MV-4-11 (cell line): ENCODE measurements at places on chromosomes 16 and 17.

- DNase-seq, result no peak
These were observed 258.3 kb downstream of the PRKCA start for GRCh38 chr17:66560691-66561090.

DNA sequence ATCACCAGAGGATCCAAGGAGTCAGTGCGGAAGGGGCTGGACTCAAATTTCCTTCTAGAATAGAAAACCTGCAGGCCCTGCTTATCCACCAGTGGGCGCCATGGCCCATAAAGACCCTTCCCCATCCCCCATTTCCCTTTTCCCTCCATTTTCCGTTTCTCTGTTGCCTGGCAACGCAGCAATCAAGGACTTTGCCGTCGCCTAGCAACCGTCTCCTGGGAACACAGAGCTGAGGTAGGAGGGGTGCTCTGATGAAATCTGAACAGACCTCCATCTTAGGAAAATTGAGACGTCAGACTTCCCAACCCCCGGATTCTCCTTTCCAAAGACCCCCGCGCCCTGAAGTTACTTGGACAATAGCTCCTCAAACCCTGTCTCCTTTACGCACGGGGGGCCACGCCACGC lies 5.7 kb downstream of the DLG4 start:
- DNase-seq, result peak; percentile 66

DNA sequence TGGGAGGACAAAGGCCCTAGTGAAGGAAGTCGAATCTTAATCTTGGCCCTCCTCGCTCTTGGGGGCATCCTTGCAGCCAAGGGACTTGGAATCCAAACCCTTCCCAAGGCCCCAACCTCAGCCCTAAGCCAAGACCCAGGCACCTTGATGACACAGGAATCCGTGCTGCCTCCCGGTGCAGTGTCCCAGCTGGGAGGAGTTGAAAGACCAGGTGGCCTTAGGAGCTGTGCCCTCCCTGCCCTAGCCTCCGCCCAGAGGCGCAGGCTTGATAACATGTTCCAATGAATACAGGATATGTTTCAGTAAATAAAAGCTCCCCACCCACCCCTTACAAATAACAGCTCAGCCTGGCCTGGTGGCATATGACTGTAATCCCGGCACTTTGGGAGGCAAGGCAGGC lies at the start of gene CHST5:
Gene CHST5, minus strand, starts transcription at position 208 of the 400 bp plus-strand sequence. CDS start 5,724 bp downstream, outside the sequence.
- DNase-seq, result no peak

DNA sequence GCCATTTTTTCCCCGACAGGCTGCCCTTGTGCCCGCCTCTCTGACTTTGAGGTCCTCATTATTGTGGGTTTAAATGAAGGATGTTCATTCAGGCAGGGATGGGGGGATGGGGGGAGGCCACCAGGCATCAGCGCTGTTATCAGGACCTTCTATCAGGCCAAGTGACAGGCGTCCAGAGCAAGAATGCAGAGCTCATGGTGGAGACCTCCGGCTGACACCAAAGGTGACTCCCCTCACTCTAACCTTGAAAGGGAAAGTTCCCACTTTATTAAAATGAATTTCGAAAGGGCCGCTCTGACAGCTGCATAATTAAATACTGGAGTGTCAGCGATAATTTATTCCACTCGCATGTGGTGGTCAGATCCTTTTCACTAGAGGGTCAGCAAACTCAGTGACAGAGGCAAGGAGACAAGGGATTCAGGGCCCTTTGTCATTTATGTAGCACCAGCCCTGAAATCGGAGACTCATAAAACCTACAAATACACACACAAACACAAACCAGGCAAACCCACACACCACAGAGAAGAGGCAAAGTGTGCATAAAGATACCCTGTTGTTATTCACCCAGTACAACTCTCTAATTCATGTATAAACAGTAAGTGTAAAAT lies 436.0 kb downstream of the MAF start:
- no peak for DNase-seq

DNA sequence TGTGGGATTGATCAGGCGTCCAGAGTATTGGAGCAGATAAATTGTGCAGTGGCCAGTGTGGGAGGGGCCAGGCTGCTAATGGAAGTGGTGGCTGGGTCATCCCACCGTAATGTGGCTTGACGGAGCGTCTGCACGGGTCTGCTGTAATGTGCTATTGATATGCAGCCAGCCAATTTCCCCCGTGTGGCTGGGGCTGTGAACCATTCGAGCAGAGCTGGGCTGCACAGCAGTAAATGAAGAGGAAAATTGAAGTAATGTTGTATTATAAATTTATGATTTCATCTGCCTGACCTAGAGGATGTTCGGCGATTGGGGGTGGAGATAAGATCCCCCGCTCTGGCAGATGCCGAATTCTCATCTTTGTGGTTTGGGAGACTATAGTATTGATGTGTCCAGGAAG lies 121.5 kb downstream of the CCDC182 start:
- no peak for DNase-seq

DNA sequence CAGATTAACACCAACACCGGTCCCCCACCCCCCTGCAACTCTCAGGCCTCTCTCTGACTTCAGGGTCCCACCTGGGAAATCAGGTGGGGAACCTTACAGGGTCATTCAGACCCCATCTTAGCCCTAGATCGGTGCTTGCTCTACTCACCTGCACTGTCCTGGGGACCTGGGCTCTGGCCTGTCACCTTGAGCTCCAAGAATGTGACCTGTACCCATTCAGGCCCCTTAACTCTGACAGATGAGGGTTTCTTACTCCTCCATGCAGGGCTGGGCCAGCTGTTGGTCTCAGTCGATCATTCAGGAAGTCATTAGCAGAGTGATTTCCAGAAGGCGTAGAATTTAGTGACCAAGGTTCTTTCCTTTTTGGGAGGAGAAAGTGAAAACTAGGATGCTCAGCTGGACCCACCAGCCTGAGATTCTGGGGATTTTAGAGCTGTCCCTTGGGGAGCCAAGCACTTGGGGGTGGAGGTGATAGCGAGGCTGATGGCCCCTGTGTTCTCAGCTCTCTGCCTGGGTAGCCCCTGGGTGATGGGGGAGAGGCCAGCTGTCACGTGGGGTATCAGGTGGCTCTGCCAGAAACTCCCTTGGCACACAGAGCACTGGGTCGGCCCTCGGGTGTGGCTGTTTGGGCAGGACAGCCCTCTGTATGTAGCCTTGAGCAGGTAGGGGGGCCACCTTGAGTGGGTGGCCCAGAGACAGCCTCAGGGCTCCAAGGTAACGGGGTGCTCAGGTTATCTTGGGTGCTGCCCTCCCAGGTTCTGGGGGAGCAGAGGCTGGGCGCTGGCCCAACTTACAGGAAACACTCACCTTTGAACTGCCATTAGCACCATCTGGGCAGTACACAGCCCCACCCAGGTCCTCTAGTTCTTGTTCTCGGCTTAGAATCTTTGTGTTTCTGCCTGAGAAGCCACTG lies 724 bp downstream of the MVP start:
- no peak for DNase-seq

- no peak for DNase-seq
These were observed 26.6 kb upstream of the SLC13A2 start for GRCh38 chr17:28446716-28447395.

GRCh38 chr17:12743046-12743445 lies 46.3 kb upstream of the ARHGAP44 start:
- no peak for DNase-seq

DNA sequence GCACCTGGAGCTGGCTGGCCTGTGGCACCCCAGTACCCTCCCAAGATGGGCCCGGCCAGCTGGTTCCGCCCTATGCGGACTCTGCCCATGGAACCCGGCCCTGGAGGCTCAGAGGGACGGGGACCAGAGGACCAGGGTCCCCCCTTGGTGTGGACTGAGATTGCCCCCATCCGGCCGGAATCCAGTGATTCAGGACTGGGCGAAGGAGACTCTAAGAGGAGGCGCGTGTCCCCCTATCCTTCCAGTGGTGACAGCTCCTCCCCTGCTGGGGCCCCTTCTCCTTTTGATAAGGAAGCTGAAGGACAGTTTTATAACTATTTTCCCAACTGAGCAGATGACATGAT lies 12.0 kb downstream of the TBX21 start:
- peak; percentile 9 for DNase-seq

- no peak for DNase-seq
These were observed 62.3 kb upstream of the PHOSPHO1 start for GRCh38 chr17:49292901-49293300.

DNA sequence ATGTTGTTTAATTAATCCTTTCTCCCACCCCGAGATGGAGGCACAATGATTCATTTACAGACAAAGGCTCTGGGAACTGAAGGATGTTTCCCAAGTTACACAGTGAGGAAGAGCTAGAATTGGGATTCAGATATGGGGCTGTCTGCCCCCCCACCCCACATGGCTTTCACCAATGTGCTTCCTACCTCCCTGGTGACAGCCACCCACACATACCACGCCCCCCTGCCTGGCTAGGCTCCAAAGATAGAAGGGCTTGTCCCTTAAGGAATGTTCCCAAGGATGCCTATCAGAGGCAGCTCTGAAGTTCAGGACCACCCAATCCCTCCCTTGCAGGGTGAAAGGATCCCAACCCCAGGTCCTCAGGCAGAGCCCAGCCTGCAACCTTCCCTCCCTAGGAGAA lies 32.9 kb downstream of the CFAP20 start:
- DNase-seq, result no peak

- DNase-seq, result peak; percentile 47
These were observed 1.8 kb downstream of the PIK3R5 start for GRCh38 chr17:8963647-8964258.

GRCh38 chr17:55482591-55483389 lies 28.5 kb downstream of the SMIM36 start:
- no peak for DNase-seq

- DNase-seq, result no peak
These were observed 24.4 kb upstream of the CRYM start for GRCh38 chr16:21302454-21302853.

GRCh38 chr17:4485676-4486646 lies 12.7 kb upstream of the SPNS2 start:
- DNase-seq, result no peak

GRCh38 chr17:47862621-47863440 lies 11.9 kb upstream of the SP6 start:
- peak; percentile 26 for DNase-seq

DNA sequence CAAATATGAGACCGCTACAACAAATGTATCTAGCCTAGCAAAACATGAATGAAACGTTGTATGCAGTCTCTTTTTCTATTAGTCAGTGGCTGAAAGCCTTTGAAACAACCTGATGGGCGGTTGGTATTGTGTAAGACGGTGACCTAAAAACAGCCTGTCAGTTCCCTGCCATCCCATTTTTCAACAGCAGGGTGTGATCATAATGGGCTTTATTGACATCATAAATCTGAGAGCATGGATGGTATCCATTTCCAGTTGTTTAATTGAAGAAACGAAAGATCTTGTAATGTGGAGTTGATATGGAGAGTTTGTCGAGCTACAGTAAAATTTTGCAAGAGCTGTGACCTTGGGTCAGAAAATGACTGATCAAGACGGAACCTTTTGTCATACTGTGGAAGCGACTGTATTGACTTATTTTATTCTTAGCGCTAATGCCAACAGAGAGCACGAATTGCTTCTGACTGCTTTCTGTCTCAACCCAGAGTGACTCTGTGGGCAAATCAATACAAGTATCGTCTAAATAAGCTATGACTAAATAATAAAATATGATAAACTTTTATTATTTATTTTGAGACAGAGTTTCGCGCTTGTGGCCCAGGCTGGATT lies 12.3 kb upstream of the MEIOB start:
- peak; percentile 92 for DNase-seq

DNA sequence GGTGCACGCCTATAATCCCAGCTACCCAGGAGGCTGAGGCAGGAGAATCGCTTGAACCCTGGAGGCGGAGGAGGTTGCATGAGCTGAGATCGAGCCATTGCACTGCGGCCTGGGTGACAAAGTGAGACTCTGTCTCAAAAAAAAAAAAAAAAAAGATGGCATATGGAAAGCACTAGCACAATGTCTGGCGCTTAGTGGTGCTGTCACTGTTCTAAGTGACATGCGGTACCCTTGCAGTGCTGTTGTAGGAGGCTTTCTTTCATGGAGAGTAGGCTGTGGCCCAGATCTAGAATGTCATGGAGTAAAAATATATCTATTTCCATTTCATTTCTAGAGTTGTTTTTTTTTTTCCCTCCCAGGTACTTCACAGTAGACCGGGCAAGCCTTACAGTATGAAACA lies 14.6 kb upstream of the METTL9 start:
- DNase-seq, result no peak

- no peak for DNase-seq
These were observed 29.5 kb upstream of the PRM1 start for GRCh38 chr16:11310634-11310977.

DNA sequence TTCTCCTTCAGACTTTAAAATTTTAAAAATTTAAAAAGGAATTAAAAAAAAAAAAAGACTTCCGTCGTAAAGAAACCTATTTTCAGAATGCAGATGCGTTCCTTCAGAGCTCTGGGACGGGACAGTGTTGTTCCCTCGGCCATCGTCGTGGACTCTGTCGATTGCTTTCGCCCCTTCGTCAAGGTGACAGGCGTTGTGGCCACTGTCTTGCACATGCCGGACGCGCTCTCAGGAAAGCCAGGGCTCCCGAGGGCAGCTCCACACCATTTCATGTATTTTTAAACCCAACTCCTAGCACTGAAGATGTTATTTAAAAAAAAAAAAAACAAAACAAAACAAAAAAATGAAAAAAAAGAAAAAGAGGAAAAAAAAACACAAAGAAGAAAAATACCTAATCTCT lies 22.3 kb downstream of the TMC6 start:
- DNase-seq, result no peak

DNA sequence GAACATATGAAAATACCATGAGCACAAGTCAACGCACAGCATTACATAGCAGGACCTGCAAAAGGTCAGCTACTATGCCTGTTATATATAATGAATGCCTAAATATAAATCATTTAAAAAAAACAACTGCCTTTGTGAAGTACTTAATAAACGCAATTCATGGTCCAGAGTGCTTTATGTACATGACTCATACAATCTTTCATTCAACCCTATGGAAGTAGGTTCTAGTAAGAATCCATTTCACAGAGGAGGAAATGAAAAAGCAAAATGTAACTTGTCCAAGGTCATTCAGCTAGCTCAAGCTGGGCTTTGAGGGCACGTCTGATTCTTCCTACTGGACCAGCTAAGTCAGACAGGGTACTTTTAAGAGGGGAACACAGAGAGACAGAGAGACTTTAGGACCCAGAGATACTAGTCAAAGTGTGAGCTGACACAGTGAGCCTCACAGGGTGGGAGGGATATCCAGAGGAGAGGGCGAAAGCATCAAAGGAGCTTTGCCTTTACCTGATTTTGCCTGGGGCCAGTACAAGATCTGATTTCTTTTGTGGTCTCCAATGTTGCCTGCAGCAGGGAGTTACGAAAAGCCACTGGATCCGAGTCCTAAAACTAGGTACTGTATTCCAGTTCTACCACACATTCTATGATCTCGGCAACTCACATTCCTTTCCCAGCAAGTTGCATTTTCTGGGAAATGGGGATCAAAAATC lies 83.4 kb upstream of the ZFHX3 start:
- DNase-seq, result peak; percentile 1

DNA sequence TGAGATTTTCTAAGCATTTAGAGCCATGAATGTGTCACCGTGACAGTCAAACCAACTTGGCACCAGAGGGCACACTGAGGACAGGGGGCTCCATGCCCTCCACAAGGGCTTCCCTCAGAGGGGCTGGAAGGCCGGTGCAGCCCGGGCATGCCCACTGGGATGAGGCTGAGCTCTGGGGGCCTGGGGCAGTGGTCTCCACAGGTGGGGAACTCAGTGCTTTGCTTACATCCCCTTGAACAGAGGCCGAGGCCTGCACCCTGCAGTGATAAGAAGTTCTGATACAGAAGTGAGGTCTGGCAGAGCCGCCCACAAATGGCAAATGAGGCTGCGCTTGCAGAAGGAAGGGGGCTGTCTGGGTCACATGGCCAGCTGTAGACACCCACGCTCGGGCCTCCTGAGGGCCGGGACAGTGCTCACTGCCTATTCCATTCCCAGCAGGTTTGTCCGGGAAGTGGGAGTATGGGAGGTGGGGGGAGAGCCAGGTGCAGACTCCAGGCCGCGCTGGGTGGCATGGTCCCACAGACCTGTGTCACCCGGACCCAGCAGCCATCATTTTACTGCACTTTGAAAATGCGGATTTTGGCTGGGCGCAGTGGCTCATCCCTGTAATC lies 116.8 kb upstream of the CREBBP start:
- DNase-seq, result no peak
